ENCODE measurements at places on chromosomes 1 and 21.

DNA sequence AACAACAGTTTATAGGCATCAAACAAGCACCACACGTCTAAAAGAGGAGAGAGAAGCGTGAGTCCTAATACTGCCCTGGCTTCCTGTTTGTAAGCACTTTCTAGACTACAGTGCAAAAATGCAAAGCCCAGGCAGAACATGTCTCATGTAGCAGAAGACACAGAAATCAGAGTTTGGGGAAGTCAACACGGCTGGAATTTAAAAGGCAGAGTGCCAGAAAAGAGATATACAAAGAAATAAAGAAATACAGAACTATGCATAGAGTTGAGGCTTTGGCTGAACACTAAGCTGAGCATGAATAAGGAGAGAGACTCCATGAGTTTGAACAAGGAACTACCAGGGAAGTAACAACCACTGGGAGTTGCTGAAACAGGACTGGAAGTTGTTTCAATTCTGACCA lies 566.6 kb upstream of the NR5A2 start:
- DNase-seq, result no peak

DNA sequence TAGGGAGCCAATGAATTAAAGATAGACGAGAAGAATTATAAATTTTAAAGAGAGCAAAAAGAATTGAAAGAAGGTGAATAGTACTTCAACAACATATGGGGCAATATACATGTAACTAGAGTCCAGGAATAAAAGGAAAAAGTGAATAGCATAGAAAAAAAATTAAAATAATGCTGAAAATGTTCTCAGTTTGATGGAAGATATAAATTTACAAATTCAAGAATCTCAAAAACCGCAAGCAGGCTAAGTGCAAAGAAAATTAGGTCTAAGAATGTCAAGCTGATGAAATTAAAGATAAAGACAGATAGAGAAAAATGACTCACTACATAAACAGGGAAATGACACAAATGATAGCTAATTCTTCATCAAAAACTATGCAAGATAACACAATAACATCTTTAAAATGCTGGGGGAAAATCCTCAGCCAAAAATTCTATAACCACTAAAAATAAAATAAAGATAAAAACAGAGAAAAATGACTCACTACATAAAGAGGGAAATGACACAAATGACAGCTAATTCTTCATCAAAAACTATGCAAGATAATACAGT lies 326.3 kb downstream of the TBX15 start:
- no peak for DNase-seq

DNA sequence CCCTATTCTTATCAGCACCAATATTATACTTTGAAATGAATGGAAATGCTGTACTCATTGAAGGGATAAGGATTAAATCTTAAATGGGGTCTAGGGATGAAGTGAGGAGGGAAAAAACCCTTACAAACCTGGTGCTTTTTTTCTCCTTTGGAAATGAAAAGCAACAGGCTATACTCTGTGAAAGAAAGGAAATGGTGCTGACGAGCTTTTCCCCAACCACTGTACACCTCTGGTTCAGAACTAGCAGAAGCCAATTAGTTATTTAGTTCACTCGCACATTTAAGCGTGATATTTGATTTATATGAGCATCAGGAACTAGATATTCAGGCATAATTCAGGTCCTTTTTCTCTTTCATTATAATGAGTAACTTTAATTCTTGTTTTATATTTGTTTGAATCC lies 74.5 kb upstream of the S1PR1 start:
- DNase-seq, result no peak

GRCh38 chr1:179026813-179027669 lies 1.3 kb downstream of the FAM20B start:
- DNase-seq, result no peak

DNA sequence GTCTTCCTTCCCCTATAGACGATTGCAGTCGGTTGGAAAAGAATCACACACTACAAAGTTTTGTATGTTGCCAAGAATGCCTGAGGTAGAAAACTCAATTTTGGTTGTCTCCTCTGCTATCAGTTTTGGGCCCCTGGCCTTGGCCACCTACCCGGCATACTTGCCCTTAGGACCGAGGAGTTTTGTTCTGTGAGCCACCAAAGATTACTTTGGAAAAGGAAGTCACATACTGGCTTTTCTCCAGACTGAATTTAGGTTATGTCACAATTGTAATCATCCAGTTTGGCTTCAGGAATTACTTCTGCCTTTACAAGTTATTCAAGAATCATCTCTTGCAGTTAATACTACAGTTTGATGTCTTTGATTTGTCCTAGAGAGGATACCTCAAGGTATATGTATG lies 71.4 kb downstream of the RGL1 start:
- DNase-seq, result no peak

DNA sequence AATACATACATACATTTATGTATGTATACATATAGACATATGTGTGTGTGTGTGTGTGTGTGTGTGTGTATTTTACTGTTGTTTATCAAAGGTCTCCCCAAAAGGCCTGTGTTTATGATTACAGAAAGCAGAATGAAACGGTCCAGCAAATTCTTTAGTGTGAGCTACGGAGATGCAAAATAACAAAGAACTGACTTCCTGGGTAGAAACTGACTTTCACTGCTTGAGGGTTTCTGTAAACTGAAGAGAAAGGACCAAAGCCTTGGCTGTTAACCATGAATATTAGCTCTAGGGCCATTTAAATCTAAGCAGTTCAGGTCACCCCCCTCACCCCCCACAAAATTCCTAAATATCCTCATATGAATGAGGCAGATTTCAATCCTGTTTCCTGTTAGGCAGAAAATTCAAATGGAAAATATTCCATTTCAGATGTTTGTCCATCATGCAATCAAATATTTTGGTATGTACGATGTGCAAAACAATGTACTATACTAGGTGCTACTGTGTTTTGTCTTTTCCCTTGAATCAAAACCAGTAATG lies 213.2 kb downstream of the TGFB2 start:
- no peak for DNase-seq

DNA sequence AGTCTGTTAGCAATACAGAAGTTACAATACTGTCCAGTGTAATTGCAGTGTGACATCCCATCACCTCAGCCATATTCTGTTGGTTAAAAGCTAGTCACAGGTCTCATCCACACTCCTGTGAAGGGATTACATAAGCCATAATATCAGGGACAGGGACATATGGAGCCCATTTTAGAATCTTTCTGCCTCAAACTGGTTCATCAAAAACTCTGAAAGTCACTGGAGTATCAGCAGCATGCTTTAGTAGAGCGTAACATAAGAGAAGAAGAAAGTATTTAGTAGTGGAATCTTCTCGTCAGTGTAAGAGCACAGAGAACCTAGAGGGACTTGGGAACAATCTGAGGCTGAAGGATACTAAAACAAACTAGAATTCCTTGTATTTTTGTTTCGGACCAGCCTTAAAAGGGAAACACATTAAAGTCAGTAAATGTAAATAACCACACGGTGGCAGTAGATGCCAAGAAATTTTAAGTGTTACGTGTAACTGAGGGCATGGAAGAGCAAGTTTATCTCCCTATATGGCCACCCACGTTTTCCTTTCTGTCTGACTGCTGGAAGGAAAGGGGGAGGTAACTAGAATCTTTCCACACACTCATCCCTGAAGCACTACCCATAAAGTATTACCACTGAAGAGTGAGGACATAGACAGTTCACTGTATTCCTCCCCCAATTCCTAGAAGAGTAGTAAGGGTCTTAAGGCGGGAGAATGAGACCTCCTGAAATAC lies 41.6 kb upstream of the AGL start:
- no peak for DNase-seq

- no peak for DNase-seq
These were observed 16.2 kb upstream of the ERICH3 start for GRCh38 chr1:74689621-74690363.

DNA sequence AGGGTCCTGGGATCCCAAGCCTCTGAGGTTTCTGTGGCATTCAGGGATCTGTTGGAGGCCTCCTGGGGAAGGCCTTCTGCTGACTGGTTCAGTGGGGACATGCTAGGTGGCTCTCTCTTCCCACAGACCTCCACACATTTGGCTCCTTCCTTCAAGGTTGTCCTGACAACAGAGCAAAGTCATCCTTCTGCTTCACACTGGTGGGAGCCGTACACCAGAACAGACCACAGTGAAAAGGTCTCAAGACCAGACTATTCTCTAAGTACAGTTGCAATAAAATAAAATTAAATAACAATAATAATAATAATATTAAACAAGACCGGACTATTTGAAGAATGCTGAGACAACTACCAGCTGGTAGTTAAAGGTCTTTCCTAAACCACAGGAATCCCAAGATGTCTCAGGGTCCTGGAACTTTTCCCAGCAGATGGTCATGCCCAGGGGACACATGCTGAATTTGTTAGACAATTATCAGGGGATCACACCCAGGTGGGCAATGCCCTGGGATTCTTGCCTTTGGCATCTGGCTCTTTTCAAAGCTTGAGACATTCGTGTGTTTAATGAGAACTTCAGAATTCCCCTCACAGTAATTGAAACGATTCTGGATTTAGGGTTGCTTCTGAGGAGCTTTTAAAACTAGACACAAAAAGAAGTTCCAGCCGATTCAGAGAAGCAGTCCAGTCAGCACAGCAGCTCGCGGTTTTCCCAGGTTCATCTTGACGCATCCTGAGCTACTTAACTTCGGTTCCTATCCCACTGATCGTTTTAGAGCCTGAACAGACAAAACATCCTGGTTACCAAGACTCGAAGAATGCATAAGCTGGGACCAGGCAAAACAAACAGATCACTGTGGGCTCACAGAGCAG lies 22.9 kb downstream of the HTR1D start:
- DNase-seq, result no peak

GRCh38 chr1:110672753-110673108 lies 2.0 kb downstream of the KCNA3 start:
- DNase-seq, result no peak

DNA sequence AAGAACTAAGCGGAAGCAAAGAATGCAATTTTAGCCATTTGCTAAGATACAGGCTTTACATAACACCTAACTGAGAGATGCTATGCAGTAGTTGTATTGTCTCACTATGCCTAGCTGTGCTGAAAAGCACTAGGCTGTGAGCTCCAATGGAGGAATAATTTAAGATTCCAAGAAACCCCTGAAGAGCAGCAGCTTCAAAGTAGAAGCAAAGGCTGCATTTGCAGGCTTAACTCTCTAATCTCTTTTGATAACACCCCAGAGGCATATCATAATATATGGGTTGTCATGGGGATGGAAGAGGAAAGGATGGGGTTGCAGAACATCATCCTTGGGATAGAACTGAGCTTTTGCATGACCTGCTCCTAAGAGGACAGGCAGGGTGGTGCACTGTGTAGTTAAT lies 102.0 kb downstream of the ERG start:
- DNase-seq, result no peak

DNA sequence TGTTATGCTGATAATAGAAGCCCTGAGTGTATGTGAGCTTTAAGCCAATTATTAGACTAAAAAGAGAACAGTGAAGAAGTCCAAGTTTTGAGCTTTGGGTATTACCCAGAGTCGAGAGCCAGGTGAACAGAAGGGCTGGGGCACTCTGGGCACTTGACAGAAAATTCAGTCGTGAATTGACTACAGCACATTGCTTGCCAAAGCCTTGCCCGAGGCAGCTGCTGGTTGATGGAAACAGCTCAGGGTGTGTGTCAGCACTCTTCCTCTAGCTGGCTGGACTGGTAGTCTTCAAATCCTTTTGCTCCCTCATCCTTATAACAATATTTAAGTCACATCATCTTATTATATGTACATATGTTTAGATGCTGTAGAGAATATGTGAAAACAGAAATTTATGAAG lies 21.3 kb downstream of the PDE4B start:
- no peak for DNase-seq

DNA sequence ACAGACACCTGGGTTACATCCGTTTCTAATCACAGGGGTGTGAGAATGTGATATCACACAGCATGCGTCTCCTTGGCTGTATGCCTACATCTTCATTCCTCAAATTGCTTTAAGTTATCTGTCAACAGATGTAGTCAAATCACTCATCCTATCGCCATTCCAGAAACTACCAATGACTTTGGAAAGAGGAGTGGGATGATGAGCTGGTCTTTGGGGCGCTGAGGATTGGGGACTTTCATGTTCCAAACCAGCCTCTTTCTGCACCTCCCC lies 104.8 kb downstream of the NAV1 start:
- no peak for DNase-seq

- no peak for DNase-seq
These were observed 431.0 kb downstream of the DPYD start for GRCh38 chr1:97489834-97490233.

- DNase-seq, result no peak
These were observed 18.5 kb upstream of the AADACL3 start for GRCh38 chr1:12697397-12697796.

- DNase-seq, result no peak
These were observed 47.6 kb downstream of the MATN1 start for GRCh38 chr1:30675761-30676160.

- DNase-seq, result no peak
These were observed 121.2 kb downstream of the ACBD6 start for GRCh38 chr1:180381184-180381580.

DNA sequence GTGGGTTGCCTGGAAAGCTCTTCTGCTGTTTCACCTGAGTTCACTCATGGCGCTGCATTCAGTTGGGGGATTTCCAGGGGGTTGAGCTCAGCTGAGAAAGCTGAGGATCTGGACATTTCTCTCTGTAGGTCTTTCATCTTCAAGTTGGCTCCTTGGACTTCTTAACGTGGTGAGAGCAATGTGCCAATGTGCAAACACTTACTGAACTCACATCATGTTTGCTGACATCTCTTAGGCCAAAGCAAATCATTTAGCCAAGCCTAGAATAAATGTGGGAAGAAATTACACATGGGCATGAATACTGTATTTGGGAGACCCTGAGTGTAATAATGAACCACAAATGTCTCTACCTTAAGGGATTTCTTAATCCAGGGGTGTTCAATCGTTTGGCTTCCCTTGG lies 42.7 kb upstream of the SLC22A15 start:
- no peak for DNase-seq

DNA sequence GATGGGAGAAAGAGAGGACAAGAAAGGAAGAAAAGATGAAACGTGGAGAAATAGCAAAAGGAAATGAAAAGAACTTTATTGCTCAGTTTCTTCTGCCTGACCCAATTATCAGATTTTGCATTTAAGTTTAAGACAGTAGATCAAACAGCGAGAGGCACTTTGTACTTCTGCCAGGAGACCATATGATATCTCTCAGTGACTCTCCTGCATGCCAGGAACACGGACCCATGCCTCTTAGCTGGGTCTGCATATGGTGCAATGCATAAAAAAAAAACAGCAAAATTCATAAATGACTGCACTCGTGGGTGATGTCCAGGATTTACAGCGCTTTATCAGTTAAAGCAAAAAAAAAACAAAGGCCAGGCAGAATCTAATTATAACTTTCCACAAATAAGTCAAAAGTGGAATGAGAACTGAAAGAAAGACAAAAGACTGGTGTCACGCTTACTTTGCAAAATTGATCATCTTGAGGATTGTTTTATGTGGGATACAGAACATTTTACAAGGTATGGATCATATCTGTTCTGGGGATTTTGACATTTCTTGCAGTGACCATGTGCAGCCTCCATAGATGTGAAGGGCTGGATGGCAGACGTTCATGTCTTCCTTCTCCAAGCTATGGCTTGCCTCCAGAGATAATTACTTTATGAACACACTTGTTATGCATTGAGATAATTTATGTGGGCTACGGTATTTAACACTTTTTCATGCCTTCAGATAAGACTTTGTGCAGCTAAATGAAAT lies 79.5 kb downstream of the RUNX1 start:
- no peak for DNase-seq
